ENCODE measurements at places on chromosomes 2 and 18. TPM values are rescaled to one million over a fixed set of nuclear protein-coding genes. Genes with fewer than 3 reads are reported as not detected.
A peak's percentile ranks its signal among the peaks of the same experiment; 100 is the strongest.

GRCh38 chr2:113057117-113057516 is 1.9 kb upstream of the IL36RN start:
- H3K4me1 ChIP-seq: no peaks in the 10 kb centered on the region
- H3K4me3 ChIP-seq: no peak overlapping the region
- peaks cover 36% of the 10 kb centered on the region for H3K27me3 ChIP-seq
- no peak for DNase-seq

- H3K27ac ChIP-seq: no peak overlapping the region
- H3K27me3 ChIP-seq: no peaks in the 10 kb centered on the region
- no peak overlapping the region for H3K4me3 ChIP-seq
- H3K36me3 ChIP-seq: no peaks in the 10 kb centered on the region
- no peak for DNase-seq
- peaks cover 13% of the 10 kb centered on the region for H3K4me1 ChIP-seq
These were observed 4.7 kb downstream of the GNLY start for GRCh38 chr2:85698880-85699254.

DNA sequence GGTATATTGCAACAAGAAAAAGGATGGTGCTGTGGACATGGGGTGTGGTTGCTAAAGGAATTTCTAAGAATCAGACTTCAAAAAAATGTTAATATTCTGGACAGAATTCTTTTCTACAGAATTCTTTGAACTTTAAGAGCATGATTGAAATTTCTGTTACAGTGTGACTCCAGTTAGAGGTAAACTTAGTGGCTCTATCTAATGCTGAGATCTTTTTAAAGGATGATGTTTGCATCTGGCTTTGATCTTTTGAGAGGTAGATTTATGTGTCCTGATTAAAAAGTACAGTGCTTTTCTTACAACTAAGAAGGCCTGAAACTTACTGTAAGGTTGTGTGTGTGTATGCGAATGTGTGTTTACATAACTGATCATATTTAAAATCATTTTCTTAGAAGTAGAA is 25.4 kb downstream of the NCK2 start:
- H3K36me3 ChIP-seq: peaks cover 6% of the 10 kb centered on the region
- peaks cover 41% of the 10 kb centered on the region for H3K4me1 ChIP-seq
- no peak overlapping the region for H3K27ac ChIP-seq
- H3K4me3 ChIP-seq: no peak overlapping the region
- no peaks in the 10 kb centered on the region for H3K27me3 ChIP-seq
- no peak for DNase-seq

DNA sequence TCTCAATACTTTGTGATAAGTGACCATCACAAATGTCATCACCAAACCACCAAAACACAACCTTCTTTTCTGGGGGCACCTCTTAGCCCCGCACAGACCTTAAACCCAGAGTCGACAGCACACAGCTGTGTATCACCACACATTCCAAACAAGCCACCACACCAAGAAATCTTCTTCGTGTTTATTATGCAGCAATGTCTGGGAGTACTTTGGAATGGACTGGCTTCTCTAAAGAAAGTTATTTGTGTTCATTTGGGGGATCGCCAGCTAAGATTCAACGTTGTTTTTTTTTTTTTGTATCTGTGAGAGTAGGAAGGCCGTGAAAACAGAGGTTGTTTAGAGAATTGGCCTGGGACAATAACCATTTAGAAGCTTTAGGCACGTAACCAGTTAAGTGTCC is 1.1 kb upstream of the MTA3 start:
- peak overlapping the region; percentile 52 for H3K27ac ChIP-seq
- H3K4me1 ChIP-seq: peaks cover 29% of the 10 kb centered on the region
- no peak for DNase-seq
- H3K36me3 ChIP-seq: peaks cover 4% of the 10 kb centered on the region
- no peak overlapping the region for H3K4me3 ChIP-seq

GRCh38 chr2:158781353-158781961 is 13.7 kb upstream of the DAPL1 start:
- peak overlapping the region; percentile 83 for H3K27ac ChIP-seq
- no peak overlapping the region for H3K4me3 ChIP-seq
- H3K4me1 ChIP-seq: peaks cover 57% of the 10 kb centered on the region
- no peak for DNase-seq

DNA sequence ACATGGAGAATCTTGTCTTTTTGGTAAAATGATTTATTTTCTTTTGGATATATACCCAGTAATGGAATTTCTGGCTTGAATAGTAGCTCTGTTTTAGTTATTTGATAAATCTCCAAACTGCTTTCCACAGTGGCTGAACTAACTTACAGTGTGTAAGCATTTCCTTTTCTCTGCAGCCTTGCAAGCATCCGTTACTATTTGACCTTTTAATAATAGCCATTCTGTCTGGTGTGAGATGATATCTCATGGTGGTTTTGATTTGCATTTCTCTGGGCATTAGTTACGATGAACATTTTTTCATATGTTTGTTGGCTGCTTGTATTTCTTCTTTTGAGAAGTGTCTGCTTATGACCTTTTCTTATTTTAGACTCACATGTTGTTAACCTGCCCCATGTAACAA is 190.2 kb downstream of the GALR1 start:
- no peak for DNase-seq
- H3K27ac ChIP-seq: no peak overlapping the region
- no peaks in the 10 kb centered on the region for H3K4me1 ChIP-seq
- H3K27me3 ChIP-seq: no peaks in the 10 kb centered on the region

IL1F10 gene
- total RNA-seq: not detected

Measured in chondrocyte (in vitro differentiated cells).